ENCODE measurements at places on chromosomes 16 and 17. TPM values are rescaled to one million over a fixed set of nuclear protein-coding genes. Genes with fewer than 3 reads are reported as not detected.

CCL4 gene
- 0.21 TPM for polyA plus RNA-seq

KCNAB3 gene
- polyA plus RNA-seq = 2.0 TPM

GUCY2D gene
- 0.42 TPM for polyA plus RNA-seq

GTF3C1 gene
- polyA plus RNA-seq = 33.5 TPM

CD300C gene
- polyA plus RNA-seq = not detected

CYGB gene
- polyA plus RNA-seq = 10.3 TPM

PFN1 gene
- polyA plus RNA-seq = 1,029 TPM

IL21R gene
- 0.12 TPM for polyA plus RNA-seq

UMOD gene
- polyA plus RNA-seq = not detected

DNA sequence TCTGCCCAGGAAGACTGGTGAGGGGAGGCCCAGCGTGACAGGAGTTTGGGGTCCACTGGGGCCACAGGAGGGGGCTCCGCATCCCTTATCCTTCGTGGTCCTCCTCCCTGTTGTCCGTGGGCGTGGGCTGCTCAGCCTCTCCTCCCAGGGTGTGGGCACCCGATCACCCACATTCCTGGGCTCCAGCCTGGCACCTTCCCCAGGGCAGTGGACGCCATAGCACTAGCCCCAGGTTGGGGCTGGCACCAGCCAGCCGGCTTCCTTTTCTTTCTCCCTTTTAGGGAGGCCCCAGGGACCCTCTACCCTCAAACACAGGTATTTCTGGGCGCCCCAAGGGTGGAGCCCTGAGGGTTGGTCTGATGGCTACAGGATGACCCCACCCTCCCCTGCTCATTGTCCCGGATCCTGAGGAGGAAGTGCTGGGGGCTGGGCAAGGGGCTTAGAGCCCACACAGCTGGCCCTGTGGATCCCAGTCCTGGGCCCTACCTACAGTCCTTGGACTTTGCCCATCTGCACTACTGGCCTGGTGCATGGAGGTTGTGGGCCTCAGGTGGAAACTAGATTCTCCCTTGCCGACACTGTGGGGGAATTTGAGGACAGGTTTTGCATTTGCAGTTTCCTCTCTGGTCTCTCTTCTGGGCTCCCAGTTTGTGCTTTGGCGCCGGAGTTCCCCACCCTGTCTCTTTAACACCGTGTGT lies 1.1 kb downstream of the KIF1C start:
- DNase-seq = no peak
- peaks cover 16% of the 10 kb centered on the region for H3K4me1 ChIP-seq
- H3K4me3 ChIP-seq = peak overlapping the region; percentile 99
- H3K27ac ChIP-seq = peak overlapping the region; percentile 52
- H3K27me3 ChIP-seq = no peaks in the 10 kb centered on the region
- peaks cover 27% of the 10 kb centered on the region for H3K36me3 ChIP-seq

DNA sequence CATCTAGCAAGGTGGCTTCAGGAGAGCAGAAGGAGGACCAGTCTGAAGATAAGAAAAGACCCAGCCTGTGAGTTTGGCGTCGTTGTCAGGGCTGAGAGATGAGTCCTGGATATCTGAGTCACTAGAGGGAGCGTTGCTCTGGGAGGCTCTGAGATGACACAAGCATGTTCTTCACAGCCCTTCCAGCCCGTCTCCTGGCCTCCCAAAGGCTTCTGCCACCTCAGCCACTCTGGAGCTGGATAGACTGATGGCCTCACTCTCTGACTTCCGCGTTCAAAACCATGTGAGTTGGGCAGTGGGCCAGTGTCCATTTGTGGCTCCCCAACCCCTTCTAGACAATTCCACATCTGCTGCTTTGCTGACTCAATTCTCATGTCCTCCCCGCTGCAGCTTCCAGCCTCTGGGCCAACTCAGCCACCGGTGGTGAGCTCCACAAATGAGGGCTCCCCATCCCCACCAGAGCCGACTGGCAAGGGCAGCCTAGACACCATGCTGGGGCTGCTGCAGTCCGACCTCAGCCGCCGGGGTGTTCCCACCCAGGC lies 2.3 kb downstream of the TGFB1I1 start:
- H3K27me3 ChIP-seq = no peaks in the 10 kb centered on the region
- no peak for DNase-seq

DNA sequence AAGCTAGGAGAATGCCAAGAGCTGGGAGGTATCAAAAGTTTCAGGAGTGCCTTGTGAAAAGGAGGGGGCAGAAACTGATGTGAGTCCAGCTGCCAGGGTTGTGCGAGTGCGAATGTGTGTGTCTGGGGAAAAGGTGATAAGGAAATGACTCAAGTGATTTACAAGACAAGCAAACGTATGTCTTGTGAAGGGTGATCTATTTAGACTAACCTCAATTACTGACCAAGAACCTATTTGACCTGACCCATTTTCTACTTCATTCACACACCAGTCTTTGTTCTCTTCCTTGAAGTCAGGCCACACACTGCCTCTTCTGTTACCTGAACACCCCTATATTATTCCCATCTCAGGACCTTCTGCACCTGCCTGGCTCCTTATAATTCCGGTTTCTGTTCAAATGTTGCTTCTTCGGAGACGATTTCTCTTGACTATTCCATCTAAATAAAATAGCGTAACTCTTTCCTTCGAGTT lies 1.0 kb downstream of the GDE1 start:
- H3K27me3 ChIP-seq = no peaks in the 10 kb centered on the region
- H3K4me3 ChIP-seq = peak overlapping the region; percentile 81
- H3K4me1 ChIP-seq = peaks cover 38% of the 10 kb centered on the region
- DNase-seq = no peak

DNA sequence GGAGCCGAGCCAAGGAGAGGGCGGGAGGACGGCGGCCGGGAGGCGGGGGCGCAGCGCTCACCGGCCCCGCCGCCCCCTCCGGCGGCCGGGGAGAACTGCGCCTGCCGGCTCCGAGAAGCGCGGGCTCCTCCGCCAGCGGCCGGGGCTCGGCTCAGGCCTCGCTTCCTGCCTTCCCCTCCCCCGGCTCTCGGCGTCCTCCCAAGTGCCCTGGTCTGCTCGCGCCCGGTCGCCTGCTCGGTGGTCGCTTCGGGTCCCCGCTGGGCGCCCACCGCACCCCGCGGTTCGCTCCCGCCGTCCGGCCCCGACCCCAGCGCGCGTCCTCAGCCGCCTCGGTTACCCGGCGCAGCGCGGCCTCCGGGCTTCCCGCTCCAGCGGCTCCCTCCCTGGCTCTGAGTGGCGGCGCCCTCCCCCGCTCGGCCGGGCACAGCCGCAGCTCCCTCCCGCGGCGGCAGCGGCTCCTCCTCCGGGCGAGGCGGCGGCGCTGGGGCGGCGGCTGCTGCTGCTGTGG lies 313 bp downstream of the UBTF start:
- no peak for DNase-seq
- peaks cover 22% of the 10 kb centered on the region for H3K36me3 ChIP-seq
- peak overlapping the region; percentile 94 for H3K4me3 ChIP-seq
- H3K27ac ChIP-seq = peak overlapping the region; percentile 66
- H3K4me1 ChIP-seq = peaks cover 34% of the 10 kb centered on the region

- no peaks in the 10 kb centered on the region for H3K27me3 ChIP-seq
- H3K4me1 ChIP-seq = peaks cover 12% of the 10 kb centered on the region
- H3K4me3 ChIP-seq = no peak overlapping the region
- no peak for DNase-seq
- peaks cover 52% of the 10 kb centered on the region for H3K36me3 ChIP-seq
Measured at GRCh38 chr17:45265821-45266220, 3.9 kb upstream of the SPATA32 start.

DNA sequence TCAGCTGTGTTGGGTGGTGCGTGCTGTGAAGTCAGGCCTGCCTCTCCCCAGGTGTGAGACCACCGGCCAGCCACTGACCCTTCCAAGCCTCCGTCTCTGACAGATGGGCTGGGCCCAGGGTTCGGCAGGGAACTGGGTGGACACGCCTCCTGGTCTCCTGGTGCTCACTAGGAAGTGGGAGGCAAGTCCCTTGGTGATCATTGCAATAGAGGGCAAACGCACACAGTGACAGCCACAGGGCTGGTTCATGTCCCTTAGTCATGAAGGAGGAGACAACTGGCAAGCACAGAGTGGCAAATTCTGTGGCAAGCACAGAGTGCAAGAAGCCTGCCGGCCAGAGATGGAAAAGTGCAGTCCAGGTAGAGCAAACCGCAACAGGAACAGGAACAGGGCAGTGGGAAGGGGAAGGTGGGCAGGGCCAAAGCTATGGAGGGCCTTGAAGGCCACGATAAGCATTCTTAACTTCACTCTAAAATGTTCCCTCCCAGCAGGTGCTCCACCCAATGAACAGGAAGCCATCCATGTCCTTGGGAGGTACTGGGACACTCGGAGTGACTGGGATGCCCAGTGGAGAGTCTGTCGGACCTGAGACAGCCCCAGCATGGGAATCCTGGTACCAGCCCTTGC lies 21.9 kb downstream of the USP7 start:
- H3K4me3 ChIP-seq = no peak overlapping the region
- H3K27me3 ChIP-seq = no peaks in the 10 kb centered on the region
- DNase-seq = no peak

GRCh38 chr17:7290166-7290565 lies 4.3 kb downstream of the YBX2 start:
- no peak overlapping the region for H3K27ac ChIP-seq
- H3K36me3 ChIP-seq = no peaks in the 10 kb centered on the region
- H3K27me3 ChIP-seq = peaks cover 50% of the 10 kb centered on the region
- H3K4me3 ChIP-seq = no peak overlapping the region

DNA sequence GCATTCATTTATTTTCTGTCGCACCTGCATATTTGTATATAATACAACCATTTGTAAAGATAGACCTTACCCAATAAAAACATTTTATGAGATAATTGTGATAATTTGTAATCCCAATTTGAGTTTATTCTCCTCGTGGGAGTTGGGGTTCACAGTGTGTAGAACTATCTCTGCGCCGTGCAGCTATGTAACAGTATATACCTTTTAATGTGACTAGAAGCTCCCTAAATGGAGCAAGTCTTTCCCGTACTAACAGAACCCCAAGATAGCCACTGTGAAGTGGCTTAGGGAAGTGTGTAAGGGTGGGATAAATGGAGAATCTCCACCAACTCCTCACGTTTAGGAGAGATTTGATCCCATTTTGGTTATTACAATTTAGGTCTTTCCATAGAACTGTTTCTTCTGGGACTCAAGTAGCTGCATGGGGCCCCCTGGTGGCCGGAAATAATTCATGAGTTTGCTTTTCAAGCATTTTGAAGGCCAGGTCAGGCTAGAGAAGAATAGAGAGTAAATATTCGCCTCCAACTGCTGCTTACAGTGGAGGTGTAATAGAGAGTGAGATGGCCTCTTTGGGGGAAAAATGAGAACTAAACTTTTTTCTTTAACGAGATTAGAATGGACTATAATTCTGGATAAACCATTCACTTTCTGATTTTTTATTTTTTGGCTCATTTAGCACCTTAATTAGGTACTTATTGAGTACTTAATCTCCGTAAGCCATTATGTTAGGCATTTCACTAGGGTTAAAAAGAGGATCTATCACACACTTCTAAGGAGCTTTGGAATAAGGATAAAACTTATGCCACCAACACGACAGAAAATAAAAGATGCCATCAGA lies 4.5 kb downstream of the TMEM100 start:
- H3K27ac ChIP-seq = no peak overlapping the region
- no peak for DNase-seq
- H3K4me1 ChIP-seq = peaks cover 10% of the 10 kb centered on the region
- no peak overlapping the region for H3K4me3 ChIP-seq
- H3K27me3 ChIP-seq = no peaks in the 10 kb centered on the region
- H3K36me3 ChIP-seq = no peaks in the 10 kb centered on the region

GRCh38 chr16:19294156-19294649 lies 8.7 kb downstream of the CLEC19A start:
- DNase-seq = no peak
- H3K27me3 ChIP-seq = no peaks in the 10 kb centered on the region
- no peaks in the 10 kb centered on the region for H3K36me3 ChIP-seq
- H3K4me3 ChIP-seq = no peak overlapping the region
- no peaks in the 10 kb centered on the region for H3K4me1 ChIP-seq

DNA sequence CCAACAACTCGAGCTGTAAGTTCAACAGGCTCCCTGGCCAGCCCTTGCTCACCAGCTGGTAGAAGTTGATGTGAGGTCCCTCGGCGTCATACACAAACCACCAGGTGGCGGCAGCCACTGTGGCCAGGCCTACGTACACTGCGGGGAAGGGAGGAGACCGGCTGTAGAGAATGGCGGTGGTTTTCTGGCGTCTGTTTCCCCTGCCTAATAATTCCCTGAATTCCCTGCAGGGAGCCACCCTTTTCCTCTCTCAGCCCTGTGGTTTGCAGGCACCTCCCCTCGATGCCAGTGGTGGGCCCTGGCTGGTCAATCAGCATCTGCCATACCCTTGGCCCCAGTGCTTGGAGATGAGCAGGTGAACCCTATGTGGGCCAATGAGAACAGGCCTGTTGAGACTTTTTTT lies 18.9 kb upstream of the P2RX1 start:
- H3K4me3 ChIP-seq = no peak overlapping the region
- no peaks in the 10 kb centered on the region for H3K36me3 ChIP-seq
- no peak overlapping the region for H3K27ac ChIP-seq
- DNase-seq = no peak

GRCh38 chr16:19605701-19606100 lies 50.2 kb downstream of the VPS35L start:
- DNase-seq = no peak
- H3K4me3 ChIP-seq = no peak overlapping the region
- H3K36me3 ChIP-seq = peaks cover 5% of the 10 kb centered on the region
- H3K4me1 ChIP-seq = no peaks in the 10 kb centered on the region
- no peaks in the 10 kb centered on the region for H3K27me3 ChIP-seq
- H3K27ac ChIP-seq = no peak overlapping the region

DNA sequence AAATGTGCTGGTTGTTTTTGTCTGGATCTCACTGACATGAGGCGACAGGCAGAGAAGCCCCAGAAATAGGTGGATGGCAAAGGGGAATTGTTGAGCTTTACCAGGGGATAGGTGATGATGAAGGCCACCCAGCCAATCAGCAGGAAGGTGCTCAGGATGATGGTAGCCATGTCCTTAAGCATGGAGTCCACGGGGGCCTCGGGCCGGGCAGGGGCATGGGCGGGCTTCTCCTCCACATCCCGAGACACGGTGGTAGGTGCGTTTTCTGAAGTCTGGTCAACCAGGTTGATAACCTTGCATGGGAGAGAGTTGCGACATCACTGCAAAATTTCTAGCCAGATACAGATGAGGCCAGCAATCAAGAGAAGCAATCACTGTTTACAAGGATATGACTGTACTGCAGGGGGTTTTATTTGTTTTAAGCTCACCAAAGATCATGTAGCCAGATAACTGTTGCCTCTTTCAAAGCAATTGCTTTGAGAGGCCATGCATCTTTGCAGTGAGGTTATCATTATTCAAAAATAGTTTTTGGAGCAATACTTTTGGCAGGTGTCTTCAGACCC lies 37.3 kb upstream of the ICAM2 start:
- H3K36me3 ChIP-seq = peaks cover 56% of the 10 kb centered on the region
- H3K27ac ChIP-seq = no peak overlapping the region
- no peaks in the 10 kb centered on the region for H3K27me3 ChIP-seq
- peaks cover 6% of the 10 kb centered on the region for H3K4me1 ChIP-seq

DNA sequence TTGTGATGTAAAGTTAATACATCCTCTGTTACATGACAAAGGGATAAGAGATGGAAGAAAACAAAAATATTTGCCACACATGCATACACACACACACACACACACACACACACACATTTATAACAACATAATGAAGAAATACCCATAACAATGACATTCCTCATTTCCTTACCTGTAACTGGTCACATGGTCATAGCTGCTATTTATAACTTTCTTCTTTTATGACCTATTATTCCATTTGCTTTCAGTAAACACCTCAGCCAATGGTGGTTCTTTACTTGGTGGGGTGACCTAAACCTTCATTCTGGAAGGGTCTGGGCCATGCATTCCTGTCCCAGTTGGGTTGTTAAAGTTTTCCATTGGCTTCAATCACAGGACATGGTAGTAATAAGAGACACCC lies 5.3 kb downstream of the MT2A start:
- H3K4me3 ChIP-seq = no peak overlapping the region
- DNase-seq = no peak
- H3K27ac ChIP-seq = peak overlapping the region; percentile 65
- H3K36me3 ChIP-seq = no peaks in the 10 kb centered on the region
- H3K27me3 ChIP-seq = no peaks in the 10 kb centered on the region

Data from keratinocyte (primary cell).